ENCODE measurements at places on chromosomes 2 and 18.

DNA sequence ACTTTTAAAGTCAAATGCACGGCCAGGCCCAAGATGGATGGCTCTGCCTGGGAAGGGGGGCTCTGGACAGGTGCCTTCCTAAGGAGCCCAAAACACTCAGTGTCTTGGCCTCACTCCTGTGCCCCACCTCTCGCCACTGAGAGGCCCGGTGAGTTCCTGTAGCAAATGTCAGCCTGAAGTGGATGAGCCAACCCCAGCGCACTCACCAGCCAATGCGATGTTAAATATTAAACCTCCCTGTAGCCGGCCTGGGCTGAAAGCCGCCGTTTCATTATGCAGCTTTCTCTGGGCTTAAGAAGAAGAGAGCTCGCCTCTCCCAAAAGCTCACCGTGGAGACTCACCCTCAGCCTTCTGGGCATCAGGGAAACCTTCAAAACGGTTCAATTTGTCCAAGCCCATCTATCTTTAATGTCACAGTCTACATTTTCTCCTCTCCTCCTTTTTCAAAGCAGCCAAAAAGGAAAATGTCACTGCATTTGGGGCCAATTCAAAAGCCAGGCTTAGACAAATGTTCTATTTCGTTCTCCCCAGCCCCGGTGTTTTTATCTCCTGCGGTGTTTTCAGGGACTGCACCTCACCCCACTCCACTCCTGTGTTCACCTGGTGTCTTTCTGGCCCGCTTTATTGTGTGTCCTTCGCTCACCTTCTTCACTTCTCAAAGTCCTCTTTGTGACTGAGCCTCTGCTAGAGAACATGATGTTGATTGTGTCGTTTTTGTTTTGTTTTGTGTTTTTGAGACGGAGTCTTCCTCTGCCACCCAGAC is 124.0 kb downstream of the NRP2 start:
- no peak for DNase-seq

DNA sequence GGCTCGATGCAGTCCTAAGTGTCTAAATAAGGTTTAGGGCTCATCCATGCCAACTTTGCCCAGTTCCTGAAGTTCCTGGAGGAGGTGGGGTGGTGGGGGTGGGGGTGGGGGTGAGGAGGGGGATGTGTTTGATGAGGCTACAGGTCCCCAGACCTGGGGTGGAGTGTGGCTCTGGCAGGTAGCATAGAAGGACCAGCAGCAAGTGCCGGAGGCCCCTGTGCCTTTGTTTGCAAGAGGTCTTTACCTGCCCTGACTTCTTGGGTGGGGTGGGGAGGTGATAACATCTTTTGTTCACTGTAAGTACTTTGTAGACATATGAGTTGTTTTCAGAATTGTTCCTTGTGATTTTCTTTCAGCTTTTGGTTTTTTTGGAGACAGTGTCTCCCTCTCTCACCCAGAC is 10.0 kb downstream of the SH3BP4 start:
- no peak for DNase-seq

GRCh38 chr18:24402209-24402785 is 4.7 kb upstream of the OSBPL1A start:
- no peak for DNase-seq

- no peak for DNase-seq
Measured at GRCh38 chr2:197571627-197572271, 55.9 kb downstream of the MOB4 start.

DNA sequence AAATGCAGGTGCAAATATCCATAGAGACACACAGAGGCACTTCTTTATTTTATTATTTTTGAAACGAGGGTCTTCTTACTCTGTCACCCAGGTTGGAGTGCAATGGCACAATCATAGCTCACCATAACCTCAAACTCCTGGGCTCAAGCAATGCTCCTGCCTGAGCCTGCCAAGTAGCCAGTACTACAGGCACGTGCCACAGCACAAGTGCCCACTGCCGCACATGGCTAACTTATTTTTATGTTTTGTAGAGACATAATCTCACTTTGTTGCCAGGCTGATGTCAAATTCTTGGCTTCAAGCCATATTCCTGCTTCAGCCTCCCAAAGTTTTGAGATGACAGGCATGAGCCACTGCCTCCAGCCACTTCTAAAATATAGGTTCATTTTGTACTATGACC is 537.6 kb downstream of the THSD7B start:
- no peak for DNase-seq

- DNase-seq, result no peak
Measured at GRCh38 chr2:237074211-237074993, 11.3 kb upstream of the COPS8 start.

- DNase-seq, result no peak
Measured at GRCh38 chr2:38032946-38033345, 43.0 kb downstream of the CYP1B1 start.

All from NCI-H2107 (cell line).